ENCODE measurements at places on chromosomes 1 and 21. TPM values are rescaled to one million over a fixed set of nuclear protein-coding genes. Genes with fewer than 3 reads are reported as not detected.

DNA sequence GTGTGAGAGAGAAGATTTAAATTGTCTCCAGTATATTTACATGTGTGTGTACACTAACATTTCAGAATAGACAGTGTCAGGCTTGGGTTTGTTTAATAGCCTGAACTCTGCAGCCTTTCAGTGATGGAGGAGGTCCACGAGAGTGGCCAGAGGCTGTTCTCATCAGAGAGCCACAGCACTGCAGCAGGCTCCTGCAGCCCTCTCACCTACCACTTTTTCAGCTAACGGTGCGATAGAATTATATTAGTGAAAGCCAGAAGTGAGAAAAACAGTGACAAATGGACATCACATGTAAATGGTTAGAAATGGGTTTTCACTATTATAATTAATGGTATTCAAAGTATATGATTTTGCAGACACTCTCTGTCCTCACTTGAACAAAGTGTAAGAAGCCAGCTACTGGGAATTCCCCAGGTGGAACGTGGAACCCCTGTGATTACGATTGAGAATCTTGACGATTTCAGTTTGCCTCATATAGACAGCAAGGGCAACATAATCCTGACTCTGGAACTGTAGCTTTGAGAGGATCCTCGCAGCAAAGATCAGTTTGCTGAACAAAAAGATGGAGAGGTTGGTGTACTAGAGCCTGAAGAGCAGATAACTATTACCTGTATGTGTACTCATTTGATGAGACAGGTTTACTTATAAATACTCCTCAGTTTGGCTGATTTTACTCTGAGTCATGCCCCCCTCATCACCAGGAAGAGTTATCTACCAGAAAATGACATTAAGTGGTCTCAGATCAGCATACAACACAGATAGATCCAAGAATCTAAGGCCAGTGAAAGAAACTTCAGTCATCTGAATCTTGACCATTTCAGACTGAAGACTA, 31.4 kb downstream of the IFI16 start:
- no peak for DNase-seq

The VASH2 gene
- polyA plus RNA-seq = 21.8 TPM

The AMY2A gene
- polyA plus RNA-seq = 0.47 TPM

The SLX9 gene
- polyA plus RNA-seq = 27.6 TPM

DNA sequence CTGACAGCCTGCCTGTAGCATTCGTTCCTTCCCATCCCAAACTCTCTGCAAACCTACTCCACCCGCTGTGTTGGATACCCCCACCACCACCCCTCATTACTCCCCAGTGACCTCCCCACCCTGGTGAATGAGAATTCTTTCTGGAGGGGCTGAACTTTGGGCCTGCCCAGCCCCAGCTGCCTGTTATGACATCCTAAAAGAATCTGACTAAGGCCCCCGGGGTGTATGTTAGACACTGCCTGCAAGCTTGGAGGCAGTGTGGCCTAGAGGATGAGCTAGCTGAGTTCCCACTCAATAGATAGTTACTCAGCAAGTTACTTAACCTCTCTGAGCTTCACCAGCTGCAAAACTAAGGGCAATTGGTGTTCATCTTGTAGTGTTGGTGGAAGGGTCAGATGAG, 110.2 kb upstream of the FGGY start:
- no peak for DNase-seq

The EDN2 gene
- polyA plus RNA-seq = 6.6 TPM

The SAMSN1 gene
- 5.3 TPM for polyA plus RNA-seq

- DNase-seq = no peak
Observed at GRCh38 chr1:29549001-29549400, 312.7 kb downstream of the PTPRU start.

DNA sequence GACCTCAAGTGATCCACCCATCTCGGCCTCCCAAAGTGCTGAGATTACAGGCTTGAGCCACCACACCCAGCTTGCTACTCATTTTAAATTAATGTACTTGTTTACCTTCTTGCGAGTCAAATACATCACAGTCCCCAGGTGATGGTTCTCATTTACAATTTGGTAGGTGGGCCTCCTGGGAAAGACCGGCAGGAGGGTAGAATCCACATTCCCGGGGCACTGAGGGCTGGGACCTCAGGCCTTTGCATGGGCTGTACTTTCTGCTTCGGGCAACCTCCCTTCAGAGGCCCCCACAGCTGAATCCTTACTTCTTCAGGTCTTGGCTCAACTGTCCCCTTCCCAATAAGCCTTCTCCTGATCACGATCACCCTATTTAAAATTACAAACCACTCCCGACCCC, 165.5 kb downstream of the KAZN start:
- no peak for DNase-seq

The SEMA4A gene
- polyA plus RNA-seq = 23.1 TPM

DNA sequence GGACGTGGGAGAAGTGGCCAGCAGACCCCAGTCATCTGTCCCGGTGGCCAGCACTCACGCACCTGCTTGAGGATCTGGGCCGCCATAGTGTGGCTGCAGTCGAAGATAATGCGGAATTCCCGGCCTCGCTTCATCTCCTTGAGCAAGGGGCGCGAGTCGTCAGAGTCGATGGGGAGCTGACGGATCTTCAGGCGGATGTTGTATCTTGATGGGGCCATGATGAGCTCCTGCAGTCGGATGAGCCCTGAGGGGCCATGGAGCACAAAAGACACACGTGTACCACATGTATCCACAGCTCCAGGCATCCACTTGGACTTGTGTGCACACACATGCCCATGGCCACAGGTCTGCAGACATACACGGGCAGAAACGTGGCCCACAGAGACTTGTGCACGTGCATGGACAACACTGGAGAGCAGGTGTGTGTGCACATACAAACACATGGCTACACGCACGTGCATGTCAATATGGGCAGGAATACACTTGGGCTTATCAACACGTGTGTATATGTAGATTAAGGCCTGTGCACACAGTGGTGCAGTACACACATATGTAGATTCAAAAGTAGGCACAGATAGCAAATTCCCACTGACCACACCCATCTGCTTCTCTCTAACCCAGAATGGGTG, 162.1 kb downstream of the GRIK3 start:
- no peak for DNase-seq

DNA sequence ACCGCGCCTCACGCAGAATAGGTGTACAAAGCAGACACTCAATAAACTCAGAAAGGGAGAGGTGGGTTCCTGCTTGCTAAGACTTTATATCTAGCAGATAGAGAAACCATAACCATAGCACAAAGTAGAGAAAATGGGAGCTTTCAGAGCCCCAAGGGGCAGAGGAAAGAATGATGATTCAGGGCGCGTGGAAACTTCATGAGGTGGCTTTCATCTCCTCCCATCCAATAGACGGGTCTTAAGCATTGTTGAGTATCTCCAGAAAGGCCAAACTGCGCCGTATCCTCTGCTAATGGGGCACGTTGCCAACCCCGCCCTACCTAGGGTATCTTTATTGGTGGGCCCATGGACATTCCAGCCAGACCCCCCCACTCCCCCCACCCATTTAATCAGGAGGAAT, 778 bp upstream of the MIXL1 start:
- DNase-seq = no peak

DNA sequence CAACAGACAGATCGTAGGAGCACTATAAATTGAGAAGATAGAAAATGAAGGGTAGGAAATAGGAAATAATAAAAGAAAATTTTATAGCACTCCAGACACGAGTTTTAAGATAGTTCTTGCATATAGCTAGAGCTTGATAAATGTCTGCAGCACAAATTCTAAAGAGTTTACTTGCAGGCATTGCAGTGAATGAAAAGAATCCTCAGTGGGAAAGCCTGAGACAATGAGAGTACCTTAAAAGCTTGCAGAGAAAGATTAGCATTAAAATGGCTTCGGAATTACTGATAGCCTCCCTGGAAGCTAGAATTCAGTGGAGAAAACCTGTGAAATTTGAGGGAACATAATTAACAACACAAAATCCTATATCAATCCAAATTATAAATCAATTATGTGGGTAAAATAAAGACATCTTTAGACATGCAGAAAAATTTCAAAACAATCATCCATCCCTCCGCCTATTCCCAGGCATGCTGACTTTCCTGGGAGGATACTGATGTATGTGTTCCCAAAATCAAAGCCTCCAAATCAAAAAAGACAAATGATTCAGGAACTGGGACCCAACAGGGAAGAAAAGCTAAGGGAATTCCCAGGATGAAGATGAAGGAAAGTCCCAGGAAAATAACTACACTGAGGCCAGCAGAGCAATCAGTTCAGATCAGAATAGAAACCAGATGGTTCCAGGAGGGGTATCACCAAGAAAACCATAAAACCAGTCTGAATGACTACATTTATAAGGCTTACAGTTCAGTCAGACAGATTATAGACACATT, 305.9 kb upstream of the USP25 start:
- no peak for DNase-seq

GRCh38 chr1:67350783-67351182, 43.1 kb downstream of the IL12RB2 start:
- DNase-seq = no peak

- no peak for DNase-seq
Observed at GRCh38 chr1:109757936-109758786, 5.6 kb downstream of the EPS8L3 start.

DNA sequence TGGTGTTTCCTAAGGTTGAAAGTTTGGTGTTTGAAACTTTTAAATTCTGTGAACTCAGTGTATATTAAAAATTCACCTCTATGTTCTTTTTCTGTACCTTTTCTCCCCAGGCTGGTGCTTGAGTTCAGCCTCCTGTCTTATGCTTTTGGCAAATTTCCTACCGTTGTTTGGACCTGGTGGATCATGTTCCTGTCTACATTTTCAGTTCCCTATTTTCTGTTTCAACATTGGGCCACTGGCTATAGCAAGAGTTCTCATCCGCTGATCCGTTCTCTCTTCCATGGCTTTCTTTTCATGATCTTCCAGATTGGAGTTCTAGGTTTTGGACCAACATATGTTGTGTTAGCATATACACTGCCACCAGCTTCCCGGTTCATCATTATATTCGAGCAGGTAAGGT, 24.9 kb upstream of the AXDND1 start:
- no peak for DNase-seq

GRCh38 chr1:39827201-39827600, 38.5 kb upstream of the BMP8B start:
- DNase-seq = no peak

- DNase-seq = no peak
Observed at GRCh38 chr21:46256501-46256994, 28.0 kb upstream of the LSS start.

The TBX15 gene
- 0.20 TPM for polyA plus RNA-seq

DNA sequence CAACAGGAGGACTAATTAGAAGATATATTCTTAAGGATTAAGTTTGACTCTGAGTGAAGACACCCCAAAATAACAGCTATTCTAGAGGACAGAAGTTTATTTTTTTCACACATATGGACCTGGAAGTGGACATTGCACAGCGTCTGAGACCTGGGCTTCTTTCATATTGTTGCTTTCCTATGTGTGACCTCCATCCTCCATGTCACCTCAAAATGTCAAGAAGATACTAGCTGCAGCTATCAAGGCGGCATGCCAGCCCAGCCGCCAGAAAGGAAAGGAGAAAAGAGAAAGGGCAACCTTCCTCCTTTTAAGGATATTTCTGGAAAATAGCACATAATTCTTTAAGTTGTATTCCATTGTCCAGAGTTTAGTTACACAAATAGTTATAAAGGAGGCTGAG, 220.4 kb downstream of the PATJ start:
- DNase-seq = no peak

DNA sequence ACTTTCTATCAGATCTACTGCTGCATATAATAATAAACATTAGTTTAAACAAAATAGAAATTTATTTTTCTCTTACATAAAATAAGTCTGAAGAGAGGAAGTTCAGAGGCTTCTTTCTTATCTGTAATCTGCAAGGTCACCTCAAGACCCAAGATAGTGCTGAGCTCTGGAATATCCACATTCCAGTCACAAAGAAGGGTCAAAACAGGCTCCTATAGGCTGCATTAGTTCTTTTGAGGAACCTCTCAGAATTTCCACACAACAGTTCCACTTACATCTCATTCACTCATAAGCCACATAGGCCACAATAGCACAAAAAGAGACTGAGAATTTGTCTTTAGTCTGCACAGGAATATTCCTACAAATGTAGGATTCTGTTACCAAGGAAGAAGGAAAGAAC, 15.4 kb downstream of the DYNLT5 start:
- DNase-seq = no peak

The GUCA2B gene
- not detected for polyA plus RNA-seq

DNA sequence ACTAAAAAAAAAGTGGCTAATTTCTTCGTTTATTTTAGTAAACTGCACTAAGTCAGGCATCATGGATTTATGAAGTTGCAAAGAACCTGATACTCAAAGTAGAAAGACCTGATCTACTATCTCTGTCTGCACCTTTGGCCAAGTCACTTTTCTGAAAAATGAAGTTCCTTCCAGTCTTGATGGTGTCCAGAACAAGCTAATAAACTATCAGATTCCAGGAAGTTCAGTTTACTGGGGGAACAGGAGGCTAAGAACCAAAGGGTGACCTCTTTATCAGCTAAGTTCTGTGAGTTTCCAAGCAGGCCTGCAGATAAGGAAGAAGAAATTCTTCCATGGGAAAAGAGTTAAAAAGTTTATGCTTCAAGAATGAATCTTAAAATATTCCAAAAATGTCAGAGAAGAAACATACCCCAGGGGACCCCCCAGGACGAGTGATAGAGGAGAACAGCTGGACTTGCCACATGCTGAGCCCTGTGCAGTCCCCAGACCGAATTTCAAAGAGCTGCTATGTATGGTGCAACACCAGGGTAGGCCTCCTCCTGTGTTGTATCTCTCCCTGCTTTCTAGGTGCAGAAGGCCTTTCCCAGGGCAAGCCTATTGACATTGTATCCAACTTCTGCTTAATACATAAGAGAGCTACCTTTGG, 72.8 kb upstream of the FGGY start:
- no peak for DNase-seq

The NOS1AP gene
- polyA plus RNA-seq = 2.7 TPM

GRCh38 chr1:56050911-56051310, 528.5 kb downstream of the PLPP3 start:
- DNase-seq = no peak

DNA sequence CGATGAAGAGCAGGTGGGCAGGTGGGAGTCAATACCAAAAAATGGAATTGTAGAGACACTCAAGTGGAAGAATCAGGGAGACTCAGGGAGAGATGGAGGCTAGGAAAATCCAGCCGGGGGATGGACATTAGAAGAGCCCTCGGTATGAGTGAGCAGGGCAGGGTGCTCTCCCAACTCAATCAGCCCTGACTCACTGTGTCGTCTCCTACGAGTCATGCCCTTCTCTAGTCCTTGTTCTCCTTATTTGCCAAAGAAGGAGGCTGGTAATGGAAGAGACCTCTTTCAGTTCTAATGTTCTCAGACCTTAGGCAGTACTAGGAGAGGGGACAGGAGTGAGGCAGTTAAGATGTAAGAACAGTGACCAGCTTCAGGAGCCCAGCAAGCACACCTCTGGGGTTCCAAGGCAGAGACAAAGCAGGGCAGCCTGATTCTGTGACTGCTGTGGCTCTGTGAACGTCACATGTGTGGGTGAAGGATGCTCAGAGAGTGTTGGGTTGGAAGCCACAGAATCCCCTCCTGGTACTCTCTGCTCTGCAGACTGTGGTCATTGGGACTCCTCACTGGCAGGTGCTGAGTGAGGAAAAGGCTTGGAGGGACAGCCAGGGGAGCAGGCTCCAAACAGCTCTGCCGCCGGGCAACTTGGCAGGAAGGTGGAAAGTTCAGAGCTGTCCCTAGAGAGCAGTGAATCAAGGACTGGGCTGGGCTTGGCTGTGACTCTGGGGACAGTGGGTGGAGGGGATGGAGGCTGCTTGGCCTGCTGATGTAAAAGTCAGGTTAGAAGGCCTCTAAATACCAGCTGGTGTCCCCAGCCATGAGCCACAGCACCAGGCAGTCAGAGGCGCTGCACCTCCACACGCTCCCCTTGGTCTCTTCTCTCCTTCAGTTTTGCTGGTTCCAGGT, 11.1 kb upstream of the GJA5 start:
- no peak for DNase-seq

The SPRR5 gene
- not detected for polyA plus RNA-seq
